ENCODE measurements at places on chromosomes 2 and 18.

DNA sequence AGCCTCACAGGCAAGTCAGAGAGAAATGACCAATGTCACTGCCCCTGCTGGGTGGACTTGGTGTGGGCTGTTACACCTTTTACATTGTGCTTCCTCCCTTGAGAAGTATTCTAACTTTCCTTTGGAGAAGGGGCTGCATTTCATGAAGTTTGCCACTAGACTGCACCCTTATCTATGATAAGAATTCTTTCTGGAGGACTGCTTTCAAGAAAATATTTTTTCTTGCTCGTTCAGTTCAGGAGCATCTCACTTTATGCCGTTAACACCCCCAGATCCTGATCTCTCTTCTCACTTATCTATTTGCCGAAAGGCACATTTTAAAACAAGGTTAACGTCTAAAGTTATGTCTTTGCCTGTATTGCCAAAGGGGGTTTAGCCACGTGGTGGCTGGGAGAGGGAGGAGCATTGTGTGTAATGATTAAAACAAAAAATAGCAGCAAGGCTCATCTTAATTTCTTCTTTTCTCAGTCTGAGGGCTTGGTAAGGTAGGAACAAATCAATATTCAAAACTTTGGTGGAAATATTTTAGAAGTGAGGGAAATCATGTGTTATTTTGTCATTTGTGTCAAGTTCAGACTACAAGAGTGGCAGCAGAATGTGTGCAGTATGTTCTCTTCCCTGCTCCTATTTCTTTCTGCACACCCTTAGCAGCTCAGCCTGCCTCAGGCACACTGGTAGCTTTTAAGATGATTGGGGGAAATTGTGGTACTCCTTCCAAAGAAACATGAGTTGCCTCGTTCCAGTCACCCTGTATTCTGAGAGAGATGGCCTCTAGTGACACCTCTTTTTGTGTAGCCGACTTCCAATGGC is 1.6 kb upstream of the IGFBP5 start:
- DNase-seq: peak; percentile 61

DNA sequence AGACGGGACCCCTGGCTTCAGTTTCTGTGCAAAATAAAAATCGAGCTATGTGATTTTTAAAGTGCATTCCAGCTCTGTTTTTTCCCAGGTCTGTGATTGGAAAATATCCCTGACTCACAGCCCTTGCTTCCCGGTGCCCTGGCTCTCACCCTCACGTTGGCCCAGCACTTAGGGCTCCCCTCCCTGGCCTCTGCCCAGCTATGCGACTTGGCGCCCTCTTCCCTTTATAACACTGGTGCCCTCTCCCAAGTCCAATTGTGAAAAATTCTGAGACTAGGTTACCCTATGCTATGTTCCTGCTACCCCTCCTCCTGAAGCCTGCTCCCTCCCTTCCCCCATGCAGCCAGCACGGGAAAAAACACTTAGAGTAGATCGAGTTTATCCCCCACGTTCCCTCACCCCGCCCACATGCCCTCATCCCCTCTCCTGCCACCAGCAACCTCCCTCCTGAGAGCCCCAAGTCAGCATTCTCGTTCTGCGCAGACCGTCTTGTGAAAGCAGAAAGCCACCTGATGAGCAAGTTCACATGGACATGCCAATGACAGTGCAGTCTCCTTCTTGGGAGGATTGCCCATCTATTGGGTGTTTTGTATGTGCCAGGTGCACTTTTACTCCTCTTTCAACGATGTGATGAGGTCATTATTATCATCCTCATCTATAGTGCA is 228.8 kb downstream of the VAPA start:
- DNase-seq: peak; percentile 15

GRCh38 chr18:61998957-61999356 is 106.2 kb upstream of the RNF152 start:
- DNase-seq: peak; percentile 64

DNA sequence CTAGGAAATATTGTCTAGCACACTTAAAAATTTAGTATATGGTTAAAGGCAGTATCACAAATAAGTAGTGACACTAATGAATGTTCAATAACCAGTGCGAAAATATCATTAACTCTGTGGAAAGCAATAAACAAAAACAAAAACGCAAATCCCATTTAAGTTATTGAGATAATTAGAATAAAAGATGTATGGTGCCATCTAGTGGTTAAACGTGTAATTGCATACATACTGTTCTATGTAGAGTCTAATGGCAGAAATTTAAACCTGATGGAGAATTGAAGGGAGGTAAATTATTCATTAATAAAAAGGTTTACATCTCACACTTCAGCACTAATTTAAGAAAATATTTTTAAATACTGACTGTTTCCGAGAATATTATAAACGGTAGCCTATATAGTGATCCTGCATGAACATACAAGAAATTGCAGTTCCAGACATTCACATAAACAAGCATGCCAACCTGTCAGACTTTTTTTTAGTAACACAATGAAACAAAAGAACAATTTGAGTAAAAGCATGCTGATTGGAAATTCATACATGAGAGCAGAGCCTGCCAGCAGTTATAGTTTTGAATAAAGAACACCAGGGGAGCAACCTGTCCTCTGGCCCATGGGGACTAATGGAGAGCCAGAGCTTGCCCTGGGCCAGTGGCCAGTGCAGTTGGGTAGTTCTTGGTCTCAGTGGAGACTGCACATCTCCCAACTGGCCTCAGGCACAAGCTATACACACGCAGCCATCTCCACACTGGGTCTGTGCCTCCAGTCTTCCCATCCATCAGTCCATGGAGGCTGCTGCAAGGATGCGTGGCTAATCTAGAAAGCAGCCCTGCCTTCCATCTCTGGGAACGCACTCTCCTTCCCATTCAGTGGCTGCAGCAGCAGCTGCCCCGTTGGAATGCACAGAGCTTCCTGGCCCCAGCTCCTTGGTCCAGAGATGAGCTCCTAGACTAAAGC is 28.0 kb downstream of the GCG start:
- peak; percentile 65 for DNase-seq

- DNase-seq: no peak
These were observed 19.0 kb downstream of the KCMF1 start for GRCh38 chr2:84989927-84990326.
